ENCODE measurements at places on chromosomes 12 and 14. TPM values are rescaled to one million over a fixed set of nuclear protein-coding genes. Genes with fewer than 3 reads are reported as not detected.

Gene PRB2
- polyA plus RNA-seq, result not detected

Gene ACOT4
- polyA plus RNA-seq, result 4.6 TPM

DNA sequence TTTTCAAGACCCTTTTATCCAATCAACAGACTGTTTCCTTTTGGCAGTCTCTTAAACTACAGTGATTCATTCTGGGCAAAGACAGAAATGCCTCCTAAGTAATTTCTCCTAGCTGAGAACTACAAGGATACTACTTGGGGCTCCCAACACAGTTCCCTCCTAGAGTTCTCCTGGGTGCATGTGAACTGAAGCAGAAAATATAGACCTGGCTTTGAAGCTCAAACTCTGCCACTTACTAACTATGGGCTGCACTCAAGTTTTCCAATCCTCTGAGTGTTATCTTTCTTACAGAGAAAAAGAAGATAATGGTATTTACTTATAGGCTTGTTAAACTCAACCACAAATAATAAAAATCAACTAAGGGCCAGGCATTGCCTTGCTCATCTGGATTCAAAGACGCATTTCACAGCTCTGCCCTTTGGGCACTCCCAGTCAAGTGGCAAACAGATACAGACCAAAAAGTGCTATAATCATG, 97.6 kb downstream of the EFCAB11 start:
- no peak for DNase-seq

GRCh38 chr12:15116086-15116485, 105.1 kb downstream of the RERG start:
- no peak for DNase-seq

DNA sequence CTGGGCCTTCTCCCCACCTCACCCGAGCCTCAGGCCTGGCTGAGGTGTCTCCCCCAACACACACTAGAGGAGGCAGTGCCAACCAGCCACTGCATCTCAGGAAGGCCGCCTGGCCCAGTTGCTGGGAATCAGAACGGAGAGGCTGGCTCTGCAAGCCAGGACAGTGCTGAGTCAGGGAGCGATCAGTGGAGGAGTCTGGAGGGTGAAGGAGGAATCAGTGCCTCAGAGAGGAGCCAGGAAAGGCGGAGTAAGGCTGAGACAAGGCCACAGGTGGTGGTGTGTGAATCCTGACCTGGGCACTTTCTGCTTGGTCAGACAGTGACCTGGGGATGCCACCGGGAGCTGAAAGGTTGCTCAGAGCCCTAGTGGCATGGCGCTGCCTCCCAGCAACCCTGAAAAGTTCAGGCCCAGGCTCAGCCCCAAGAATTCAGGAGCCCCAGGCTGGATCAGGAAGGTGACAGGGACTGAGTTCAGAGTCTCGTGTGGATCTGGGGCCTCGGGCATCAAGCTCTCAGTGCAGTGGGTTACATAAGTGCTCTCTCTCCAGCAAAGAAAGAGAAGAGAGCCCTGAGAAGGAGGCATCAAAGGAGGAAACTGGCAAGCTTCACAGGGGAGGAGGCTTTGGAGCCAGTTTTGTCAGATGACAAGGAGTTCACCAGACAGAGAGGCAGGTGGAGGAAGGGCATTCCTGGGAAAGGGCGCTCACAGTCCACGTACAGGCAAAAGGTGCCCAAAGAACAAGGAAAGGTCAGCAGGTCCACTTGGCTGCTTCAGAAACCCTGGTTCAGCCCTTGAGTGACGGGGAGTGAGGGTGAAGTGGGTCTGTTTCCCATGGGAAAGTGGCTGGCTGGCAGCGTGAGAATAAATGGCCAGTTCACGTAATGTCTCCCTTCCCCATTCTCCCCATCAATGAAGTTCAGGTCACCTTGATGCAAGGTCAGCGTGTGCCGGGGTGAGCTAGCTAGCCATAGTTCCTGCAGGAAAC, 87.8 kb downstream of the ZFP36L1 start:
- DNase-seq, result no peak

DNA sequence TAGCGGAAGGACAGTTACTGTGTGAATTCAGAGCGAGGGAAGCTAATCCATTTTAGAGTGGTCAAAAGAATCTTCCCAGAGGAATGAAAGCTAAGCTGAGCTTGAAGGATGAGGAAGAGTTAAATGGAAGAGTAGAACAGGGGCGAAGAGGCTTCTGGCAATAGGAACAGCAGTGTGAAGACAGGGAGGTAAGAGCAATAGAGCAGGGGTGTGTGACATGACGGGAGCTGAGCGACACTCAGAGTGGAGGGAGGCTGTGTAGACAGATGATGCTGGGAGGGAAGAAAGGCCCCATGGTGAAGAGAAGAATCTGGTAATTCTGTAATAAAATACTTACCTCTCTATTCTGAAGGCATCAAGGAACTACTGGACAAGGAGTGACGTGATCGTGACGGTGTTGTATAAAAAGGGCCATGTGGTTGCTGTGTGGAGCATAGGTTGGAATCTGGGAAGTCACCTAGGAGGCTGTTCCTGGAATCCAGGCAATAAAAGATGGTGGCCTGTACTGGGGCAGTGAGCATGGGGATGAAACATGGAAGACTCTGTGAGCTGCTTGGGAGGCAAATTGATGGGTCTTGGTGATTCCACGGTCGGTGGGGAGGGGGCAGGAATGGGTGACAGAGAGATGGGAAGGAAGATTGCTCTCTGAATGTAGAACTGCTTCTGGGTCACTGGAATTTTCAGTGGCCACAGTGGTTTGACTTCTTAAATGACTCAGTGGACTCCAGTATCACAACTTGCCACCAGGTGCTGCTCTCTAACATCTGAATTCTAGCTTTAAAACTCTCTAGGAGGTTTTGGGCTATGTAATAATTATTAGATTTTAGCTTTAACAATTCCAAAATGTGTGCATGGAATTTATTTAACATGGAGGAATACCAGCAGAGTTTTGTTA, 164.1 kb downstream of the ATP23 start:
- no peak for DNase-seq

Gene FBXO34
- polyA plus RNA-seq, result 39.9 TPM

DNA sequence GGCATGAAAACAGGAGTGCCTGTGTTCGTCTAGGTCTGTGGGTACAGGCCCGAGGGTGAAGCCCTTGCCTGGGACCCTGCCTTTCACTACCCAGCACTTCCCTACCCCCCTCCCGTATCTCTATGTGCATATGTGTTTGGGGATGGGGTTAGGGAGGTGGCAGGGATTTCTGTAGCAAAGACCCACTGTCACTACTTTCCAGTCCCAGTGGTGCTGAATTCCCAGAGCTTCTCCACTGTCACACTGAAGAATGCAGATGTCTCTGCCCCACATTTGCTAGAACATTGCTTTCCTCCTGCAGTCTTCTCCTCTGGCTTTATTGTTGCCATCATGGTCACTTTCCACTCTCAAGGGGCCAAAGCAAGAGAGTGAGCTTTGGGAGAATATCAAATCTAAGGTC, 203.9 kb downstream of the MYRFL start:
- DNase-seq, result no peak

DNA sequence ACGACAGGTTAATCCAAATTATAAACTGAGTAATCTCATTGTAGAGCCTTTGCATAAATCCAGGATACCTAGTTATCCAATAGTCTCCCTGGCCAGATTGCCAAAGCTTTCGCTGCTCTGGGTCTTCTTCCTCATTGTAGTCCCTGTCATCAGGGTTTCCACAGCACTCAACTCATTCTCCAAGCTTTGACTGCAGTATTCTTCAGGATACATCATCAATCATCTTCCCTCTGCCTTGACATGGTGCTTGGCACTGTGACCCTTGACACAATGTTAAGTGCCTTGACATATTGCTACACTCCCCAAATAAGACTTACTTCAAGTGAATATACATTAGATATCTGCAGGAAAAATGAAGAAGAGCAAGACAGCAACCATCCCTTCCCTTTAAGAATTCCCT, 60.1 kb upstream of the RESF1 start:
- DNase-seq, result no peak

GRCh38 chr14:99441157-99441870, 39.3 kb downstream of the SETD3 start:
- no peak for DNase-seq

DNA sequence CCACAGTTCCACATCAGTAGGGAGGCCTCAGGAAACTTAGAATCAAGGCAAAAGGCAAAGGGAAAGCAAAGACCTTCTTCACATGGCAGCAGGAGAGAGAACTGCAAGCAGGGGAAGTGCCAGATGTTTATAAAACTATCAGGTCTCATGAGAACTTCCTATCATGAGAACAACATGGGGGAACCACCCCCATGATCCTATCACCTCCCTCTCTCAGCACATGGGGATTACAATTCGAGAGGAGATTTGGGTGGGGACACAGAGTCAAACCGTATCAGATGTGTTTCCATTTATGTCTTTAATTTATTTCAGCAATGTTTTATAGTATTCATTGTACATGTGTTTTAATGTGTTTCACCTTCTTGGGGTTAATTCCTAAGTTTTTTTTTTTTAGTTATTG, 25.8 kb downstream of the METAP2 start:
- no peak for DNase-seq

- no peak for DNase-seq
Observed at GRCh38 chr14:97841762-97842161, 1044.6 kb downstream of the VRK1 start.

DNA sequence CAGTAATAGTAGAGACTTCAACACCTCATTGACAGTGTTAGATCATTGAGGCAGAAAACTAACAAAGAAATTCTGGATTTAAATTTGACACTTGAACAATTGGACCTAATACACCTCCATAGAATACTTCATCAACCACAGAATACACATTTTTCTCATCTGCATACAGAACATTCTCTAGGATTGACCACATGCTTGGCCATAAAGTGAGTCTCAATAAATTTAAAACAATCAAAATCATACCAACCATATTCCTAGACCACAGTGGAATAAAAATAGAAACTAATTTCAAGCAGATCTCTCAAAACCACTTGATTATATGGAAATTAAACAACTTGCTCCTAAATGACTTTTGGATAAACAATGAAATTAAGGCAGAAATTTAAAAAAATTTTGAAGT, 82.3 kb downstream of the SLC38A4 start:
- DNase-seq, result no peak
